ENCODE measurements at places on chromosomes 12 and 14.

- no peak for DNase-seq
Measured at GRCh38 chr14:50233951-50234250, 2.5 kb upstream of the SOS2 start.

DNA sequence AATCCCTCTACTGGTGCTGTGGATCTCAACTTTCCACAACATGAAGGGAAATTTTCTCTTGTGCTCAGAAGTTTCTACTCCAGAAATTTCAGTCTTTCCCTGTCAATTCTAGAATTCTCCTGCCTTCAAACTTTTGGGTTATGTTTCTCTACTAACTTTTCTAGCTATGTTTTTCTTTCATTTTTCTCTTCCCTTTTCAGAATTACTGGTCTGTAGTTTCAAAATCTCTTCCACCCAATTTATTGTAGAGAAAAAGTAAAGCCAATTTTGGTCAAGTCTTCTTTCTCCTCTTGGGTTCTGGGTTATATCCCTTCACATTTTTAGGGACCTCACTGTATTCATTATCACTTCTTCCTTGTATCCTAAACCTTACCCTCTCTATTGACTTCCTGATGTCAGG is 18.9 kb downstream of the CNTN1 start:
- DNase-seq, result no peak

GRCh38 chr12:32398816-32399369 is 465 bp upstream of the FGD4 start:
- DNase-seq, result no peak

- no peak for DNase-seq
Measured at GRCh38 chr14:51430079-51430478, 190.0 kb downstream of the TMX1 start.

- no peak for DNase-seq
Measured at GRCh38 chr14:26709019-26709418, 111.2 kb upstream of the NOVA1 start.

DNA sequence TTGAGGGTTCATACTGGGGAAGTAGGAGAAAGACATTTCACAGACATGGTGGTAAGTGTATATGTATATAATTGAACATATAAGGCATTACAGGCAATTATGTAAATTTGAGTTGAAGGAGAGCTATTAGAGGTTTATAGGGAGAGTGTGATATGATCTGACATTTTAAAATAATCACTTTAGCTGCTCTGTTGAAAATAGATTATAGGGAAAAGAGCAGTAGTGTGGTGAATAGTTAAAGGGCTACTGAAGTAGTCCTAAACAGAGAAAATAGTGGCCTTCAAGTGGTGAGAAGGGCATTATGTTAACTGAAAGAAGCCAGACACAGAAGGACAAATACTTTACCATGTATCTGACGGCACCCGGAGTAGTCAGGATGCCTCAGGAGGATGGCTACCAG is 234.2 kb downstream of the SLC41A2 start:
- DNase-seq, result no peak

GRCh38 chr12:56658921-56659320 is 13.1 kb upstream of the ATP5F1B start:
- no peak for DNase-seq

GRCh38 chr12:24378548-24379407 is 429.3 kb upstream of the SOX5 start:
- DNase-seq, result no peak

DNA sequence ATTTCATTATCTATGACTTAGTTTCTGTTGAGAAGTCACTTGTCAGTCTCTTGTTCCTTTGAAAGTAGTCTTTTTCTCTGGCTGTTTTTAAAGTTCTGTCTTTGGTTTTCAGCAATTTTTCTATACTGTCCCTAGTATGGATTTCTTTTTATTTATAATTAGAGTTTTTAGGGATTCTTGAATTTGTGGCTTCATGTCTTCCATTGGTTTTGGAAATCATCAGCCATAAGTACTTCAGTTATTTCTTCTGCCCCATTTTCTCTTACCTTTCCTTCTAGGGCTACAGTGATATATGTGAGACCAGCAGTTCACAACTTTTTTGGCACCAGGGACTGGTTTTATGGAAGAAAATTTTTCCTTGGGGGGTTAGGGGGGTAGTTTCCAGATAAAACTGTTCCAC is 90.0 kb upstream of the EVL start:
- DNase-seq, result no peak

- DNase-seq, result no peak
Measured at GRCh38 chr12:89412665-89413064, 60.4 kb upstream of the DUSP6 start.

GRCh38 chr14:95685978-95686922 is at the start of gene TCL1B:
TCL1B (plus strand) TSS chr14:95686426; CDS start chr14:95686468, 42 bp downstream.
- no peak for DNase-seq

DNA sequence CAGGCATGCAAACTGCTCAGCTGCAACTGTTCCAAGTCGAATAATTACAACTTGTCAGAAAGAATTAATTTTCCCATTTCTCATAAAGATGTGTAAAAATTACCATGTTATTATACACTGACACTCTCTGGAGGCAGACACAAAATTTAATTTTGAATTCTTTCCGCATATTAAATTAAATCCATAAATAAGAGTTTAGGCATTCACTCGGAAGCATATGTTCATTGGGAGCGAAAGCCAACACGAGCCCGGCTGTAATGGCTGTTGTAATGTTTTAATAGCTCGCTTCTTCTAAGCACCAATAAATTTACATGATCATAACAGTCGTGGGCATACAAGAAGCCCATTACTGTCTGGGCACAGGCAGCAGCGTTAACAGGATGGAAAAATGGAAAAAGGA is 189.6 kb upstream of the SOX5 start:
- DNase-seq, result no peak

DNA sequence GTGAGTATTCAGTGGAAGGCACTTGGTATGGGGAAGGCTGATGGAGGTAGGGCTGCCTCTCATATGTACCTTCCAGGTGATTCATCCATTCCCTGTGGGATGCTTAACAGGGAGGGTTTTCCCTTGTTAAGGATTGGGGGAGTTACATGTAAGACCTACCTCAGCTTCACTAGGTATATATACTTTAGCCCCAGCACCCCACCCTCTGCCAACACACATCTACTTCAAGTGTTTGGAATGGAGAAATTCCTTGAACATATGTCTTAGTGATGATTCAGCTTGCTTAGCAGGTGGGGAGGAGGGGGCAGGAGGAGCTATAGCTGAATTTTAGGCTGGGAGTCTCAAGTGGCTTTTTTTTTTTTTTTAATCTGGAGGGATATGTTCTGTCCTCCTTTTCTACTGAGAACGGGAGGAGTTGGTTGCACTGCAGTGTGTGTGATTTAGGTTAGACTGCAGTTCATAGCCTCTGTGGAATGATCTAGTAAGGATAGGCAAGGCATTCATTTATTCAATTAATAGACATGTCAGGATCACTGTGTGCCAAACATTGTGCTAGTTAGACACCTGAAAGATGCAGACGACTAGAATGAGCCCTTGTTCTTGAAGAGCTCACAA is 1.7 kb downstream of the PIP4K2C start:
- DNase-seq, result no peak

DNA sequence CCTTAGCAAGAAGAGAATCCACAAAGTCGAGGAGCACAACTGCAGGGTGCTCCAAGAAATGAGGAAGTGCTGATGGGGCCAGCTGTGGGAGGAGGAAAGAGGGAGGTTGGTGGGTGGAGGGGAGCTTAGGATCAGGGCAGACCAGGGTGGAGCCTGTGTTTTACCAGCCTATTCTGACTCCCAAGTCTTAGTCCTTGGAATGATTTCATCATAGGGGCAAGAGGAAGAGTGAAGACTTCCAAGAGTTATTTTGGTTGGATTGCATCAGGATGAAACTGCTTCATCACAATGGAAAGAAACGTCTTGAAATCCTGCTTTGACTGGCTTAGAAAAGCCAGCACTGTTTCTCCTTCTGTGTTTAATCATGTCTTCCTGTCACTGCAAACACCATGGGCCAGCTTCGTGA is 194.0 kb downstream of the DPF3 start:
- DNase-seq, result no peak

- DNase-seq, result no peak
Measured at GRCh38 chr12:32533971-32534590, 134.7 kb downstream of the FGD4 start.

- DNase-seq, result no peak
Measured at GRCh38 chr14:99155173-99156089, 116.6 kb downstream of the BCL11B start.

DNA sequence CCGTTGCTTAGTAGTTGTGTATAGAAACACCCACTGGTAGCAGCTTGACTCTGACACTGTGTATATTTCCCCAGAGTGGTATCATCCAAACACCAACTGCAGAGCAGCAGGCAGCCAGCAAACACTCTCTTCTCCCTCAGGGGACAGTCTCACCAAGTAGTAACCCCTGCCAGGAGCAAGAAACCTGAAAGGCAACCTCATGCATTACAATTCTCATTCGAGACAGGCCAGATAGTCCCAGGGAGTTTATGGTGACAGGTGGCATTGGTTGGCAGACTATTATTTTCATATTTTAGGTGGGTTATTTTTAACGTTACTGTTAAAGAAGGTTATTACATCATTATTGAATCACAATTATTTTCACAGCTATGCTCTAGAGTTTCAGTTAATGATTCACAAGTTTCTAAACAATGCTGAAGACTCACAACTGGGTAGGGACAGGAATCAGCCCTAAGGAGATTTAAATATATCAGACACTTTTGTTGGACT is 222.8 kb downstream of the EGLN3 start:
- no peak for DNase-seq

GRCh38 chr12:25323581-25323982 is 72.9 kb upstream of the KRAS start:
- DNase-seq, result no peak

DNA sequence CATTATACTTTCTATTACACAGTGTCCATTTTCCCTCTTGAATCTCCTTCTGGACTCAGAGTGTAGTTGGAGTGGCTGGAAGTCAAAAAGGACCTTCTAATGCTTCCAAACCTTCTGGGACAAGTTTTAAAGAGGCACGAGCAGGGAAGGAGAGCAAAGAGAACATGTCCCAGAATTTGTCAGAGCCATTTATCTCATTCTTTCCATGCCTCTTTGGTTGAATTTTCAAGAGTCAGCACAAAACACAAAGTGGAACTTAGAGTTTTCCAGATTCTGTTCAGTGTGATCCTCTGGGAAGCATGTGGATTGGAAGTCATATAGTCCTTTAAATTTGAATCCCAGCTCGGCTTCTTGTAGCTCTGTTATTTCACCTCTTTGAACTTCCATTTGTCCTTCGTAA is 138.2 kb upstream of the PWP1 start:
- no peak for DNase-seq

DNA sequence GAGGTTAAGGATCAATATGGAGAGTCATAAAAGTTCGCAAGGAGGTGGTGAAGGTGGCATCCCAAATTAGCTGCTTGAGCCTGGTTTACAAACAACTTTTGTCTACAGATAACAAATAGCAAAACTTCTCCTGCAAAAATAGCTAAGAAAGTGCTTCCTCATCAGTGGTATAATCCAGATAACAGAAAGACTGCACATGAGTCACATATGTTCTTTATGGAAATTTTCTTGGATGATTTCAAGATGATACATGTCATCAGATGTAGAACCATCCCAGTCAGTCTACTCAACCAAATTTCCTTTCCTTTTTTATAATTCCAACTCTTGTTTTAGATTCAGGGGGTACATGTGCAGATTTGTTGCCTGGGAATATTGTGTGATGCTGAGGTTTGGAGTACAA is 133.0 kb downstream of the BTG1 start:
- DNase-seq, result no peak

GRCh38 chr14:55271572-55272298 is 514 bp downstream of the FBXO34 start:
- peak; percentile 62 for DNase-seq

GRCh38 chr14:102523569-102524450 is 14.2 kb upstream of the ANKRD9 start:
- peak; percentile 77 for DNase-seq

DNA sequence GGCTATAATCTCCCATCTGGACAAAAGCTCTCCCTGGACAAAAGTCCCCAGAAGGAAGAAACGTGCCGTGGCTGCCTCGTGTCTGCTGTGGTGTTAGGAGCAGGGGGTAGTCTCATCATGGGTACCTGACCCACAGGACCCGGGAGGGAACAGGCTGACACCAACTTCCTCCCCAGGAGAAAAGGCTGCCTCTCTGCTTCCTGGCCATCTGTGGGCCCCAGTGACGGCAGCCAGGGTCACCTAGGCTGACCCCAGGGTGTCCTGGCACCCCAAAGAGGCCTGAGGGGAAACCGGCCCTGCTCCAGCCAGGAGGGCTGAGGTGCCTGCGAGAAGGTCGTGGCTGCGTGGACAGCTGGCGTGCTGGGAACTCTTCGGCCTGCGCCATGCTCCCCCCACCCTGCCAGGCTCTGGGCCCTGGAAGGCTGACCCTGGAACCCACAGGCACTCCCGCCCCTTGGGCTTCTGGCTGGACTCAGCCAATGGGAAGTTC is 133.9 kb downstream of the RFLNA start:
- no peak for DNase-seq

GRCh38 chr14:98997526-98998205 is 274.3 kb downstream of the BCL11B start:
- DNase-seq, result no peak

GRCh38 chr14:35134329-35135123 is 12.2 kb downstream of the PRORP start:
- DNase-seq, result no peak

DNA sequence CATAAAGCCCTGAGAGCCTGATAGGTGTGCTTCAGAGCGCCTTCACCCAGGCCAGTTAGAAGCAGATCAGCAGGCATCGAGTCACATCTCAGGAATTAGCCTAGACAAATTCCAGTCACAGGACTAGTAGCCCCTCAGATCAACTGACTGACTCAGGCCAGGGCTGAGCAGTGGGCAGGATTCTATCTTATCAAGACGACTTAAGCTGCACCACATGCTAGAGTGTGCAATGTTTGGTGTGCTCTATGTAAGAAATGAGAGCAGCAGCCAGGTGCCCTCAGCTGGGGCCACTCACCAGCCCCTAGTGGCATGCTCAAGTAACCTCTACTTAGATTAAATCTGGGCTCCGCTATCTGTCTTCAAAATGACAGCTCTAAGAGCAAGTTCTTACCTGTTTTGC is 19.7 kb upstream of the NGB start:
- DNase-seq, result no peak

DNA sequence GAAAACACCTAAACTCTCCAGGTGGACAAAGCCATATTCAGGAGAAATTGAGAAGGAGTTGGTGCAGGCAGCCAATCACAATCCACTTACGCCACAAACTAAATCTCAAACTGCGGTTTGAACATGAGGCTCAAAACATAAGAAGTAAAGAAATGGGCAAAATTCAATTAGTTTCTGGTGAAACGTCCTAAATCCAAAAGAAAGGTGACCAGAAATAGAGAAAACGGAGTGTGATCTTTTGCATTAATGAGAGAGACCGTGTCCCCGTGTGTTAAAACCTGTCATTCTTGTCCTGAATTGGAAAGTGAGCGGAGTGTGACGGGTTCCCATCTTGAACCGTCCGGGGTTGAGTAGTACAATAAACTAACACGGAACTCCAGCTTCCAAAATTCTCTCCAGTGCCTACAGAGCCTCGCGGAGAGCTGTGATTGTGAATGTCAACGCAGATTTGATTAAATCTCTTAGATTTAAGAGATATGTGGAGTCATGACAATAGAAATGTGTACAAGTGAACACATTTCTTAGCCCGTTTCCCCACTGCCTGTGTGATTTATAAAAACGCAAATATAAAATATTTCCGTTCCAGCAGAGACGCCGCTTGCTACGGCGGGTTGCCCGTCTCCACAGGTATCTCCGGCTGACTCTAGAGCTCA is 595 bp upstream of the METAP2 start:
- peak; percentile 16 for DNase-seq

Measured in NCI-H1105 (cell line).